ENCODE measurements at places on chromosomes 1 and 21.

- DNase-seq: no peak
These were observed 348.9 kb downstream of the PTPRU start for GRCh38 chr1:29585201-29585600.

GRCh38 chr1:24963943-24964693 is 34.0 kb upstream of the RUNX3 start:
- no peak for DNase-seq

DNA sequence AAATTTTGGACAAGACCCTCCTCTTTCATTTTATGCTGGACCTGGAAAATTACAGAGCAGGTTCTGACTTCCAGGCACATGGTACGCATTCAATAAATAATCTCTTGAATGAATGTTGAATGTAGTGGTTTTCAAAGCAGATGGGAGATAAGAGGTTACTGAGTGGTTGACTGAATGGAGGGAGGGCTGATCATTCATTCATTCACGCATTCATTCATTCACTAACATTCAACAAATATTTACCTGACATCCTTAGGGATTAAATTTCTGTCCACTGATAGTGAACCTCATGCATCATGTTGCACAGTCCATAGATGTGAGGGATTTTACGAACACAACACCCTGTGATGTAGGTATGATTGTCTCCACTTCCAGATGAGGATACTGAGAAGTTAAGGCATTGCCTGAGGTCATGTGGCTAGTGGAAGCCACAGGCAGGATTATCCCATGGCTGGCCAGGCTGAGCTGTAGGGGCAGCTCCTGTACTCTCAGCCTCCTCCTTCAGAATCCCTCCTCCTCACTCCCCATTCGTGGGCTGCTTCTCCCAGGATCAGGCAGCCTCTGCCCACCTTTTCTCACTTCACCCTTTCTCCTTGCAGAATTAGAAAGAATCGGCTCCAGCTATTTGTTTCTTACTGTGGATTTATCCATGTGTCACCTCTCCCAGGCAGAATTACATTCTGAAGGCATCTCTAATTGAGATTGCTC is 48.4 kb upstream of the ATP5PO start:
- DNase-seq: no peak

DNA sequence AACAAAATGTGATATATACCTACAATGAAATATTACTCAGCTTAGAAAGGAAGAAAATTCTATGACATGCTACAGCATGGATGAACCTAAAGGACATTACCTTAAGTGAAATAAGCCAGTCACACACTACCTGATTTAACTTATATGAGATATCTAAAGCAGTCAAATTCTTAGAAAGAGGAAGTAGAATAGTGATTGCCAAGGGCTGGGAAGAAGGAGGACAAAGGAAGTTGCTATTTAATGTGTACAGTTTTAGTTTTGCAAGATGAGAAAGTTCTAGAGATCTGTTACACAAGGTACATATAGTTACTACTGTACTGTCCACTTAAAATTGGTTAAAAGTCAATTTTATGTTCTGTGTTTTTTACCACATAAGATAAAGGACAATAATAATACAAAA is 87.5 kb upstream of the KCTD3 start:
- no peak for DNase-seq

GRCh38 chr1:11563560-11564069 is 84.7 kb downstream of the DISP3 start:
- peak; percentile 18 for DNase-seq

DNA sequence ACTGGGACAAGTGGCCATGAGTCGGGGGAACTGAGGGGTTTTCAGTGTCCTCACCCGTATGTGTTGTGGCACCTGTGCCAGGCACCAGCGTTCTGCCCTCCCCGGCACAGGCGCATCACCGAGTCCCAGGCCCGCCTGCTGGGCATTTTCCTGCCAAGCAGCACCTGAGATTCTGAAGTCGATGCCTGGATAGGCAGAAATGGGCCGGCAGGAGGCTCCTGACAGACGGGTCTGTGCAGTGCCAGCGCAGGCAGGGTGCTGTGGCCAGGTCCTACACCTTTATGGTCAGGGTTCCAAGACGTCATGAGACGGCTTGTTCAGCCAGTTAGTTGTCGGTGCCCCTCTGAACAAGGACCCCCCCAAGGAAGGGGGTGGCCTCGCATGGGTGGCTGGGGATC is 10.6 kb downstream of the FAAP20 start:
- no peak for DNase-seq

DNA sequence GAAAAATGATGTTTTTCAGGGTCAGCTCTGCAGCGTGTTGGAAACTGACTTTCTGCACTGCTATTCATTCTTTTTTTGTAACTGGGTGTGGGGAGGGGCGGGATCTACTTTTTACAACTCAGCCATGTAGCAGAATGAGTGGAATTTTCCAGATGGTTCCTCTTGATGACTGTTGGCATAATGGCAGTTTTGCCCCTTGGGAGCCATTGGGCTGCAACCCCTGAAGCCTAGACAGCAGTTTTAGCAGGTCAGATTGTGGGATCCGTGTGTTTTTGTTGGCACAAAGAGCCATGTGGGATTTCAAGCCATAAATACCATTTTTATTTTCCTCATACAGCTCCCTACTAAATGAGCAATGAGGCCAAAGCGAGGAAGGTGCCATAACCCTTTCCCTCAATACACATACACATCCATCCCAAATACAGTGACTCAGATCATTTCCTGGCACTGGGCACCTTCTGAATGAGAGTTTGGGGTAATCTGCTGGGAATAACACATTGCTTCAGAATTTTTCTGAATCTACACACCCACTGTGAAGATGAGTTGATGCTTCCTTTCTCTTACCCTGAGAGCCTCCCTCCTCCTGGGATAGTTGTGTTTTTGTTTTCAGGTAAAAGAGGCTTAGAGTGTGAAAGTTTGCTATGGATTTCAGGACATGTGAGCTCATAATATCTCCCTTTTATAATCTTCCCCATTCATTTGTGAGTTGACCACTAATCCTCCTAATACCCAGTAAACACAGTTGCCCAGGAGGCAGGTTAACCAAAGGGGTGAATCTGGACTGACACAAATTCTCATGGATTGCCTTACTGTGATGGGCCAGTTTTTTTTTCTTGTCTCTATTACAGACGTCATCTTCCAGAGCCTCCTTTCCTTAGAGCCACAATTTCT is 13.1 kb downstream of the S100A10 start:
- DNase-seq: no peak

DNA sequence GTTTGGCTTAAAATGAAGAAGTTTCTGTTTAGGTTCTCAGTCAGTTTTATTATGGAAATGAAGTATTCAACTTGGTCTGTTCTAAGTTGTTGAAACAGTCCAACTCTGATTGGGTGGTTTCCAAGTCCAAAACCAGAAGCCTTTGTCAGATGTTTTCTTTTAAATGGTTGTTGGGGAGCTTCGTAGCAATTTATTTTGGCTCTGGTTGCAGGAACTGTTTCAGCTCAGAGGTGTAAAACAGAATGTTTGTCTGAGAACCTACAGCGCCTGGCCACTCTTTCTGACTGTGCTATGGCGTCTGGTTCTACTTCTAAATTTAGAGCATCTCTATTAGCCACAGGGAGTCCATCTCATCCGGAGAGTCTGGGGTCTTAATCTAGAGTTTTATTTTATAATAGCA is 582.6 kb upstream of the TMPRSS15 start:
- DNase-seq: no peak

DNA sequence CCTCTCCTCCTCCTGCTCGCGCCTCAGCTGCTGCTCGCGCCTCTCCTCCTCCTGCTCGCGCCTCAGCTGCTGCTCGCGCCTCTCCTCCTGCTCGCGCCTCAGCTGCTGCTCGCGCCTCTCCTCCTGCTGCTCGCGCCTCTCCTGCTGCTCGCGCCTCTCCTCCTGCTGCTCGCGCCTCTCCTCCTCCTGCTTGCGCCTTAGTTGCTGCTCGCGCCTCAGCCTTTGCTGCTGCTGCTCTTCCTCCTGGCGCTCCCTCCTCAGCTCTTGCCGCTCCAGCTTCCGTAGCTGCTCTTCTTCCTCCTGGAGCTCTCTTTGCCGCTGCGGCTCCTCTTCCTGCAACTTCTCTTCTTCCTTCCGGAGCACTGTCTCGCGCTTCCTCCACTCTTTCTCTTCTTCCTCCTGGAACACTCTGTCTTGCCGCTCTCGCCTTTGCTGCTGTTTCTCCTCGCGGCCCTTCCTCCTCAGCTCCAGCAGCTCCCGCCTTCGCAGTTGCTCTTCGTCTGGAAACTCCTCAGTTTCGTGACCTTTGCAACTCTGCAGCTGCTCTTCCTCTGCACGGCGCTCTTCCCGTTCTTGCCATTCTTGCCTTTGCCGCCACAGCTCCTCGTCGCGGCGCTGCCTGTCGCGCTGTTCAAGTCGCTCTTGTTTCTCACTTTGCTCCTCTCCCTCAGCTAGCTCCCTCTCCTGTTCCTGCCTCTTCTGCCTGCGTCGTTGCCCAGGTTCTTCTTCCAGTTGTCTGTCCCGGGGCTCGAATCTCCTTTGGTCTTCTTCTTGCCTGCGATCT is 3.0 kb downstream of the TCHH start:
- DNase-seq: no peak

GRCh38 chr1:42723511-42723910 is 16.5 kb downstream of the CLDN19 start:
- no peak for DNase-seq

DNA sequence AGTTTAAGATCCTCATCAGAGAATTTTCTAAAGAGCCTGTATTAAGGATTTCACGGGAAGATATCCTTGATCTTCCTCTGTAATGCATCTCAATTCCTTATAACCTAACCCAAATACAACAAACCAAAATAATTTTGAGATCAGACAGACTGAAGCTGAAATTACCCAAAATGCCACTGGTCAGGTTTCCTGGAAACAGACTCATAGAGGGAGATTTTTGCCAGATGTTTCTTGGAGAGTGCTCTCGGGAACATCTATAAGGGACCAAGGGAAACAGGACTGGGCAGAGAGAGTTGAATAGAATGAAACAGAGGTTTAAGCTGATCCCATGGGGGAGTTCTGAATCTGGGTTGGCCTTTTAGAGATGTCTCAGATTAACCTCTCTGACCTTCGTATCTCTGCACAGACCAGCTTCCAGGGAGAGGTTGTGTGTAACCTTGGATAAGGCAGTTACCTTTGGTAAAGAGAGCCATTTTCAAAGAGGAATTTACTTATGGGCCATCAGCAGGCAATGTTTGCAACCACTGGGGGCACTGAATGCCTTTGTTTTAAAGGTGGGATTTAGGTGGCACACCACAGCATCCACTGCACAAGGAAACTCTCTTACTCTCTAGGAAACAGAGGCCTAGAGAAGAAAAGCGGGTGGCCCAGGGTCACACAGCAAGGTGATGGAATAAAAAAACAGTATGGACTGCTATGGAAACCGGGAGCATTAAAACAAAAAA is 130.8 kb upstream of the SGIP1 start:
- DNase-seq: no peak

DNA sequence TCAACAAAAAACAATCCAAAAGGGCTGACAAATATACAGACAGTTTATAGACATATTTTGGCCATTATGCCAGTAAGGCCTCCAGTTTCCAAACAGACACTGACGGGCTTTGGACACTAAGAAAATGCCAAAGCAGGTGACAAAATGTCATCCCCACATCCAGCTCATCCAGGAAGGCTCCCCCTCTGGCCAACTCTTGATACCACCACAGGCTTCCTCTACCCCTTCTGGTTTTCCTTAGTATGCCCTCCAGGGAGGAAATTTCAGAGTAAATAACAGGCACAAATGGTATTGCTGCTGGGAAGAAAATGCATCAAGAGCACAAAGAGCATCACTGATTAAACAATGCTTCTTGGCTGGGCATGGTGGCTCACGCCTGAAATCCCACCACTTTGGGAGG is 225.3 kb downstream of the VAV3 start:
- no peak for DNase-seq

DNA sequence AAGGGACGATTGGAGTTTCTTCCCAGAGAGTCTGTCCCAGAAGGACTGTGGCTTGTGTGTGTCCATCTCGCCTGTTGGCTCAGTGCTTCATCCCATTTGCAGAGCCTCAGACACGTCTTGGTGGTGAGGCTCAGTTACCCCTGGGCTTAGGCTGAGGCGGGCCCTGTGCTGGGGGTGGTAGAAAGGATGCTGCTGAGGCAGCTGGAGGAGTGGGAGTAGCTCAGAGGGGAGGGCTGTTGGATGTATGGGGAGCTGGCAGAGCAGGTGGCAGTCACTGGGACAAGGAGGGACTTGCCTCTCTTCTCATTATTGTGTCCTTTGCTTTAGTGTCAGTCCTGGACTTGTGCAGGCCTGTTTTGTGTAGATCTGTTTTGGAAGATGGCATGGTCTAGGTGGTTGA is 7.3 kb upstream of the MIIP start:
- no peak for DNase-seq

GRCh38 chr1:41333146-41333784 is 28.0 kb upstream of the FOXO6 start:
- DNase-seq: no peak

- DNase-seq: no peak
These were observed 28.6 kb upstream of the DUSP23 start for GRCh38 chr1:159752135-159752580.

DNA sequence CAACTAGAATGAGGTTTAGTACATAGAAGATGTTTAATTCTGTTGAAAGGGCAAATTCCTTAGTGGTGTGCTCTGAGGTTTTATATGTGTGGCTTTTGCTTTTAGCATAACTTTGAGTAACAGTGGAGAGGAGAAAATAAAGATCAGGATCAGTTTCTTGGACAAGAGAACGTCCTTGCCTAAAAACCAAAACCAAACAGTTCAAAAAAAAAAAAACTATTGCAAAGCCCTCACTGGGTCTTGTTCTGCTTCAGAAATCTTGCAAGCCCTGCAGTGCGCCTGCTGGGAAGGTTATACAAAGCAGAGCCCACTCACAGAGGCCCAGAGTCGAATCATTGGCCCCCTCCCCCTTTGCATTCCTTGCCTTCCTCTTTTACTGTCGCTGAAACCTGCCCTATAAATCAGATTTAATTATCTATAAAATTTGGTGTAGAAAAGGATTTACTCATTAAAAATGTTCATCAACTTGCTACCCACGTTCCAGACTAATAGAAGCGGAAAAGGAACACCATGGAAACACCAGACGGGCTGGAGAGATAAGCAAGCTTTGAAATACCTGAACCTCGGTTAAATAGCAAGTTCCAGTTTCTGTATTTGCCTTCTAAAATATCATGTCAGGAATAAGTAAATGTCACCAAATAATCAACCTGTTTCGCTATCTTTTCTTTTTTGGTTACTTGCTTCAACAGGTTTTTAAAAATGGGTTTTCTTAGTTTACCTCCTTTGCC is 201.6 kb upstream of the PTBP2 start:
- no peak for DNase-seq

- DNase-seq: no peak
These were observed 548.8 kb upstream of the ZP4 start for GRCh38 chr1:238439511-238439910.

- no peak for DNase-seq
These were observed 10.8 kb upstream of the MYOC start for GRCh38 chr1:171663036-171663853.

- DNase-seq: no peak
These were observed 17.5 kb downstream of the TAL1 start for GRCh38 chr1:47214549-47214948.

Measured in SHP77 treated with DMSO at 0.1 percent for 48 hours (cell line).